ENCODE measurements at places on chromosomes 1 and 21.

DNA sequence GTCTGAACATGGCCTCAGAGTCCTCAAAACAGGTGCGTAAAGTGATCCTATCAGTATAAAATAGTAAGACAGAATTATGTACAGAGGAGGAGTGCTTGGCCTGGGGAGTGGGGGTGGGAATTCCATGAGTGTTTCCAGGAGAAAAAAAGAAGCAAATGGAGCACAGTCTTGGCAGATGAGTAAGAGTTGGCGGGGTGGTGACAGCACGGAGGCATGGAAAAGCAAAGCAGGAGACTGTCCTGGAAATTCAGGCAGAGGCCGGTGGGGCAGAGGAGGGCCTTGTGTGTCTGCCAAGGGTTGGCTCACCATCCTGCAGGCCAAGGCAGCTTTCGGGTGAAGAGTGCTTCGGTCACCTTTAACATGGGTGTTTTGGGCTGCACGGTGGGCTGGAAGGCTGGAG, 63.4 kb downstream of the OPTC start:
- peak; percentile 92 for DNase-seq

DNA sequence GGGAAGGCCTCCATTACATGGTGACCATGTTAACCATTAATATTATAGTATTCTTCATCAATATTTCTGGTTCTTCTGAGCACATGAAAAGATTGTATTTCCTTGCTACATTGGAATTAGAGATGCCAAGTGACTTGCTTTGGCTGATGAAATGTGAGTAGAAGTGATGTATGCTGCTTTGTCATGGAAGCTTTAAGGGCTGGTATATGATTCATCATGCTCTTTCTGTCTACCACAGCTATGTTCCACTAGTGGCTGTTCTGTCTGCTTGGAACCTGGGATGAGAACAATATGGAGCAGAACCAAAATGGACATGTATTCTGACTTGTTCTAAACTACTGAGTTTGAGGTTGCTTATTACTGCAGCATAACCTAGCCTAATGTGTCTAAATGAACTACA, 163.3 kb downstream of the TM2D1 start:
- no peak for DNase-seq

- DNase-seq: peak; percentile 82
Measured at GRCh38 chr1:150622303-150622975, 7.0 kb downstream of the ENSA start.

DNA sequence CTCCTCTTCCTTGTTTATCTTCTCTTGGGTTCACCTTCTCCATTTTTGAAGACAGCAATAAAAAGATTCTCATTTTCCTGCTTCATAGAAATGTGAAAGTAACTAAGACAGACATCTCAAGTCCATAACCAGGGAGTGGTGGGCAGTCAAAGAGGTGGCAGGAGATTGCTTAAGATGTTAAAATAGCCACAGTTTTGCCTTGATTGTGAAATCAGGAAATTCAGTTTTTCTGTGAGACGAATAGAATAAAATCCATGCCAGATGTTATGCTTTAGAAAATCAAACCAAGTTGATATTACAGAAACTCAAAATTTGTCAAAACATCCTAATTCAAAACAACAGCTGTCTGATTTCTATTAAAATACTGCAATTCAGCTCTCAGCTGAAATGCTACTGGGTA, 57.2 kb downstream of the TNN start:
- no peak for DNase-seq

GRCh38 chr1:39107341-39108290, 81.5 kb downstream of the NDUFS5 start:
- DNase-seq: no peak

All from aorta (tissue), 5 donors.